ENCODE measurements at places on chromosomes 12 and 14.

DNA sequence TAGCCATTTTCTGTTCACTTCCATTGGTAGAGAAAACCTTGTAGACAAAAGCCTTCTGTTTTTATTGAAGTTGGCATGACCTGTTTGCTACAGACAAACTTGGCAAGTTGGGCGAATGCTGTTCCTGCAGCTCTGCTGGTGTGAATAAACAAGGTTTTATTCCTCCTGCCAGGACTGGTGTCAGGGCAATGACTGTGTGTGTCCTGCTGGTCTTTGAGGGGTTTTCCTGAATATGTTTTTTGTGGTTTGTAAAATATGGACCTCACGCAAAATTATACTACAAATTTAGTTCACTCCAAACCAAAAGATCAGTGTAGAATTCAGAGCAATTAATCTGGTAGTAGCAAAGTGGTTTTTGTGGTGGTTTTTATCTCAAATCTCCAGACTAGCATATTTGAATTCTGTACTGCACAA is 140.8 kb downstream of the ERC1 start:
- DNase-seq = no peak

GRCh38 chr14:49303946-49304516 is 282.1 kb downstream of the RPS29 start:
- no peak for DNase-seq

DNA sequence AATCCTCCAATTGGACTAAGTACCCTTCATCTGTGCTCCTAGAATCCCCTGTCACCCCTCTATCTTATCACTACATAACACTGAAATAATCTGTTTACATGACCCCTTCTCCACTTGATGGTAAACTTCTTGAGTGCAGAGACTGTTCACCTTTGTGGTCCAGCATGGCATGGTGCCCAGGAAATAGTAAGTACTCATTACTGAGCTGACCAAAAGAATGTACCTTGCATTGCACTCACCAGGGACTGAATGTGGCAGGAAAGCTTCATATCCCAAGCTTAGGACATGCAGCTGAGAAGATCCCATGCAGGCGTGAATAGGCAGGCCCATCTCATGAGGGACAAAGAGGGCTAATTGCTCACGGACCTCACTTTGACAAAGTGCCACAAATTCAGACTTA is 1.4 kb upstream of the GARIN2 start:
- DNase-seq = no peak

DNA sequence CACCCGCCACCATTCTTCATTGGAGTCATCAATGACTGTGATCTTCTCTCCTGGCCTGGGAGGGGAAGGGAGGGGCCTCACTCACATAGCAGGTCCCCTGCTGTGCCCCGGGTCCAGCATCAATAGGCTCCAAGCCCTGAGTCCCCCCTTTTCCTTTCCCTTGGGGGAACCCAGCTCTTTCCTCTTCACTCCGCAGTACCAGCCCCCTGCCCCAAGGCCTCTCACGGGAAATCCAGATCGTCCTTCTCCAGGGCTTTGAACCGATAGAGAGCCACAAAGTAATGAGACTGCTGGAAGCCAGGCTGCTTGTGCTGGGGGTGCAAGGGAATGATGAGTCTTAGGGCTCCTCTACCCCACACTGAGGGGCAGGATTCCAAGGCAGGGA is 6.7 kb downstream of the STAC3 start:
- no peak for DNase-seq

DNA sequence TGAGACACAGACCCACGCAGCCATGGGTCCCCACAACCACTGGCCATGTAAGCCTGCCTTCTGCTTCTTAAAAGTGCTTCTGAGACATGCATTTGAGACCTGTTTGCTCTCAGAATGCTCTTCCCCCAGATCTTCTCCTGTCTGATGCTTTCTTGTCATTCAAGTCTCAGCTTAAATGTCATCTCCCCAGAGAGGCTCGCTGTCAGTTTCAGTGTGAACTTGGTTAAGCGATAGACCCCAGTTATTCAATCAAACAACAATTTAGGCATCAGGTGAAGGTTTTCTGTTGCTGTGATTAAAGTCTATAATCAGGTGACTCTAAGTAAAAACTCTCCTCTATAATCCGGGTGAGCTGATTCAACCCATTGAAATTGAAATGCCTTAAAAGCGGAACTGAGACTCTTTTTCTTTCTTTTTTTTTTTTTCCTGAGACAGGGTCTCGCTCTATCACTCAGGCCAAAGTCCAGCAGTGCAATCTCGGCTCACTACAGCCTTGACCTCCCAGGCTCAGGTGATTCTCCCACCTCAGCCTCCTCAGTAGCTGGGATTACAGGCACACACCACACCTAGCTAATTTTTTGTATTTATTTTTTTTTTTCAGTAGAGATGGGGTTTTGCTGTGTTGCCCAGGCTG is 123.4 kb downstream of the KSR2 start:
- no peak for DNase-seq
